NCI-H1092 (cell line): ENCODE measurements at places on chromosomes 2 and 18.

DNA sequence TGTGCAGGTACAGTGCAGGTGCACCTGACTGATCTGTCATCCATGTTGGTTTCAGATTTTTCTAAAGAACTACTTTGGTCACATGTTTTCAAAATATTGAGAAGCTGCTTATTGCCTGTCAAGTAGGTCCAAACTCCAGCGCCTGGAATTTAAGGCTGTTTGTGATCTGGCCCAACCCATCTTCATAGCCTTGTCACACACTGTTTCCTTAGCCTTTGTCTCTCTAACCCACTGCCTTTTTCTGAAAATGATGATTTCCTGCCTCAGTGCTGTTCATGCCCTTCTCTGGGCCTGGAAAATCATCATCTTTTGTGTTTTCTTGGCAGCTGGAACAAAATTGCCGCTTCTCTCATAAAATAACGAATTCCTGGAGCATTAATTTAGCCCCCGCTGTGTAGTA is 7.2 kb downstream of the LIMS1 start:
- DNase-seq: no peak

GRCh38 chr2:116935097-116935814 is 879.2 kb upstream of the DDX18 start:
- no peak for DNase-seq

DNA sequence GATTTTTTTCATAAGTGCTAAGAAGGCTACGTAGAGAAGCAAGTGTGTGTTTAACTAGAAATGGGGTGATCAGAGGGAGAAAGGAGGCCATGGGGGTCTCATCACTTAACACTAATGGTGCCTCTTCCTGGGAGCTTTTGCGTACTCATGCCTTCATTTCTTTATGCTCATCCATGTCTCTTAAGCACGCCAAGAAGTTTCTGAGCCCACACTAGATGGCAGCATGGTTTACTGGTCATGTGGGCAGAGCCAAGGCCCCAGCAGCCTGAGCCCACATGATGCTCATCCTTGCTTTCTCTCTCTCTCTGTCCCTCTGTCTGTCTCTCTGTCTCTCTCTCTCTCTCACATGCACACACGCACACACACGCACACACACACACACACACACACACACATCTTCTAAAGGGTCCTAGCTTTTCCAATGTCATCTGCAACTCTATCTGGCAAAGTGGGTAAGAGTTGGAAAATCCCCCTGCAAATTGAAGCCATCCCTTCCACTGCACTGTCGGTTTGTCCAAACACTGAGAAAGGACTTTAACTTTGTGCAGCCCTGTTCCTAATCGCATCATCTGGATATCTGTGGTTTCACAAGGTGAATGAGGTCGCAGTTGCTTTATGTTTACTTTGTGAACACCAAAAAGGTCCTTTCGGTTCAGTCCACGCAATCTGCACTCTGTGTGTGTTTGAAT is 137.1 kb upstream of the CCDC68 start:
- DNase-seq: no peak

DNA sequence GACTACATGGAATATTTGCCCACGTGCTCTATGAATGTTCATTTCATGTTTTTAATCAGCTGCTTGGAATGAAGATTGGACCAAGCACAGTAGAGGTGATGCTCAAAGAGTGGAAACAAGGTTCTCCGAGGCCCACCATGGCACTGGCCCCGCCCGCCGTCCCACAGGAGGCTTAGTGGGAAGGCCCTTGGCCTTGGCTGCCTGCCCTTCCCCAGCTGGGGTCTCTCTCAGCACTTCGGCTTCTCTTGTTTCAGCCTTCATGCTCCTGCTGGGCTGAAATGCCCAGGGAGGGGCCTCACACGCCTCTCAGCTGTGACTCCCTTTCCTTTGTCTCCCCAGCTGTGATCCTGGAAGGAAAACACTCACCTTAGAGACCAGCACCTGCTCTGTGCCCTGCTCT is 833.2 kb downstream of the GALR1 start:
- DNase-seq: peak; percentile 27

- no peak for DNase-seq
Measured at GRCh38 chr2:200130762-200131166, 175.4 kb downstream of the MAIP1 start.

DNA sequence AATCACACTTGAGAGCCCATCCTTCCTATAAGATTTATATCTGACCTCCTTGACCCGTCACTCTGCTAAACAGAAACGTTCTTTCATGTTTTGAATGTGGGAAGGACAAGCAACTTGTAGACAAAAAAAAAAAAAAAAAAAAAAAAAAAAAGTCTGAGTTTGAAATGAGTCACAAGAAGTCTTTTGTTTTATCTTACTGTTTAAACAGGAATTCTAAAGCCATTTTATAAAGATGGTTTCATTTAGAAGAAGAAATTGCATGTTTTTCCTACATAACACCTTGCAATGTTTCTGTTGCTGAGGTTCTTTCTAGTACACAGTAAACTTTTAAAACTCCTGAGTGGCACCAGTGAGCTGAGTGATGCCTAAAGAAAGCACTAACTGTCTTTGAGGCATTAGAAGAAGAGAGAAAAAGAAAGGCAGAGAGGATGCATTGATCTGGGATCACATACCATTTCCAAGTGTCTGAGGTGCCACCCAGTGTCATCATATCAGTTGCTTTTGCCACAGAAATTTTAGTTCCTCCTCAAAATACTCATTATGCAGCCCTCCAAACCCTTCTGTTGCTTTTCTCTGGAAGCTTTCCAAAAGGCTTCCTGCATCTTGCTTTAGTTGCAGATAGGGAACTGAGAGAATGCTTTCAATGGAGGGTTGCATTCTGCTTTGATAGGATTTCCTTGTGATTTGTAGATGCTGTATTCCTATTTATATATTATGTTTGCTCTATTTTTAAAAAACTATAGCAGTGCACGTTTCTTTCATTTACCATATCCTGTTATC is 69.1 kb downstream of the ACVR2A start:
- DNase-seq: no peak

DNA sequence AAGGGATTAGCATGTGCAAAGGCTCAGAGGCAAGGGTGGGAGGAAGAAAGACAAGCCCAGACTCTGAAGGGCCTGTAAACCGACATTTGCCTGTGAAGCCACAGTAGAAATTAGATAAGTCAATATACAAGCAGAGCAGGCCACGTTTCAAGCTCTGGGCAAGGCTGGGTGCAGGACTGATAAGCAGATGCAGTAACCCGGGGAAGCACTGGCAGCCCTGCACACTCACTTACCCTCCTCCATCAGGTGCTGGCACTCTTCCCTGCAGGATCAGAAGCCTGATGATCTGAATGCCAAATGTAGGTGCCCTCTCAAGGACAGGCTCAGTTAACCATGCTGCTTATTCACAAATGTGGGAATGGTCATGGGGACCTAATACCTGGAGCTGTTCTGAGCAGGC is 46.3 kb upstream of the RAB12 start:
- DNase-seq: no peak

DNA sequence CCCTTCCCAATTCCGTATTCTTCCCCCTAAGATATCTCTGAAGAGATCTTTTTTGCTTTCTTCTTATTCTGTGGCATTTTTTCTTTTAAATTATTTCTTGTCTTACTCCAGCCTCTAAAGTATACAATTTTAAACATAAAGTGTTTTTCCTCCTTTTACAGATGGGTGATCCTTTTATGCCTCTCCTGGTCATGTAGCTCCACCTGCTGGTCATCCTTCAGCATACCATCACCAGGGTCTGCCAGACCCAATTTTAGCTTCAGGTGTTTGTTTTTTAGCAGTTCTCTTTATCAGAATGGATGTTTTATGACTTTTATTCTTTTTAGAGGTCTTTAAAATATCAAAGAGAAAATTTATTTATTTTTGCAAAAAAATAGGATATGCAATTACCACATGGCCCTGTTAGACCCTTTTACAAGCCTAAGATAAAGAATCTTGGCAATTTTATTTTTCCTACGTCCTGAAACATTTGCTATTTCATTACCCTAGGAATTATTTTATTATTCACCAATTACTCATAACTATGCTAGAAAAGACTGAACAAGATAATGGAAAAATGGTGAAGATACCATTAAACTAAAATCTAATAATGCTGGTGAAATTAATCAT is 55.5 kb downstream of the PIGN start:
- peak; percentile 43 for DNase-seq

DNA sequence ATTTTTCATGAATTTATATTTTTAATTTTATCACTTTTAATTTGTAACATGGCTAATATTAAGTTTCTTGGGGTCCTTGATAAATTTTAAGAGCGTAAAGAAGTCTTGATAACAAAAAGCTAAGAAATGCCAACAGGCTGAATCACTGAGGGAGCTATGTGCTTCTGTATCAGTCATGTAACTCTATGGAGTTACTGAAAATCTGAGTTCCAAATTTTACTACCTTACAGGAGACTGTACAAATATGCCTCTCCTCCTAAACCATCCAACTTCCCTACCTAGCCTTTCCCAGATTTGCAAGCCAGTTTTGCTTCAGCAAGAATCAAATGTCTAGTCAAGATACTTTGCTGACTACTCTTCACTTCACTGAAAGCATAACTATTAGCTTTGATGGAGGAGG is 35.7 kb downstream of the FEZ2 start:
- no peak for DNase-seq

DNA sequence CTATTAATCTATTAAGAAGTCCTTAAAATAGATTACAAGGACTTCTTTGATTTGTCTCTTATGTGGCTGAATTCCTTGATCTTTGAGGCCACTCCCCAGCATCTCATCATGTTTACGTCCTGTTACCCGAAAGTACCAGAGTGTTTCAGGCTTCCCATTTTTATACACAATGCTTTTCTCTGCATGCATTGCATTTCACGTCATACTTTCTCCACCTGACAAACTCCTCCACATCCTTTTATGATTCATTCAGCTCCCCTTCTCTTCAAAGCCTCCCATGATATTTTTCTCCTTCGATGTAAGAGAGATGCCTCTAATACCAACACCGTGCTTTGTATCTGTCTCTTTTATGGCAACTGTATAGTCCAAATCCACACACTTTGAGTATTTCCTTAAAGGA is 379.0 kb upstream of the CRIM1 start:
- no peak for DNase-seq

- no peak for DNase-seq
Measured at GRCh38 chr18:12308386-12309100, 502 bp downstream of the TUBB6 start.

- DNase-seq: no peak
Measured at GRCh38 chr2:223854741-223855140, 17.4 kb upstream of the AP1S3 start.

- peak; percentile 66 for DNase-seq
Measured at GRCh38 chr2:216754336-216754735, 59.0 kb upstream of the IGFBP5 start.

DNA sequence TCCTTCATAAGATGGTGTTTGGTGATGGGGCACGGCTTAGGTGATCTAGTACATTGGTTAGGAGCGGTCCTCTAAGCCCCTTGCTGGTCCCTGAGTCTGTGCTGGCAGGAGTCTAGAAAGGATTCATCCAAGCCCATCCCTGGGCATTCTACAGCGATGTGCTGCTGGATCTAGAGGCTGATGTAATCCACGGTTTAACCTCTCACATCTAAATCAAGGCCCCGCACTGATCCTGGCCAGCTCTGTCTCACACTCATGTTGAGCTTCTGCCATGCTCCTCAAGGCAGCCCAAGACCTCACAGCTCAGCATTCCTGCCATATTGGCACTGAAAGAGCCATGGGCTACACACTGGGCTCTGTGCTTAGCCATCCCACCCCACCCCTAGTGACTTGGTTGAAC is 664.8 kb downstream of the STK39 start:
- DNase-seq: no peak

DNA sequence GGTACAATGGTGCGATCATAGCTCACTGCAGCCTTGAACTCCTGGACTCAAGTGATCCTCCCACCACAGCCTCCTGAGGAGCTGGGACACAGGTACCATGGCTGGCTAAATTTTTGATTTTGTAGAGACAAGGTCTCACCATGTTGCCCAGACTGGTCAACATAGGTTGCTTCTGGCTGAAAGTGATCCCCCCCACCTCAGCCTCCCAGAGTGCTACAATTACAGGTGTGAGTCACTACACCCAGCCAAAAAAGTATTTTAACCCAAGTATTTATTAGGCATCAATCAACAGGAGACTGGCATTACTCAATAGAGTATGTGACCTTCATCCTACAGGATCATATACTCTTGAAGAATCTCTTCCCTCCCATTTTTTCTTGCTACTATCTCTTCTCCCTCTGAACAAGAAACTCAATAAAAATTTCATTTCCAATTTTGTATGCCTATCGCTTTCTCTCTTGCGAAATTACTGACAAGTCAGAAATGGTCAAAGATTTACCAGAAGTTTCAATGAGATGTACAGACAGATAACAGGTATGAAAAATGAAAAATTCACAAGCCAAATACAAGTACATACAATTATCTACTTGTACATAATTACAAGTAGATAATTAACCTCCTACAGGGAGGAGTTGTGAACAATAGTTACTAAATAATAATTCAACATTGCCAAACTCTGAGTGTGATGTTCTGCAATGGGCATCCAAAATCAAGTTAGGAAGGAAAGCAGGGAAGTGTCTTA is 34.9 kb upstream of the CCNT2 start:
- DNase-seq: no peak

DNA sequence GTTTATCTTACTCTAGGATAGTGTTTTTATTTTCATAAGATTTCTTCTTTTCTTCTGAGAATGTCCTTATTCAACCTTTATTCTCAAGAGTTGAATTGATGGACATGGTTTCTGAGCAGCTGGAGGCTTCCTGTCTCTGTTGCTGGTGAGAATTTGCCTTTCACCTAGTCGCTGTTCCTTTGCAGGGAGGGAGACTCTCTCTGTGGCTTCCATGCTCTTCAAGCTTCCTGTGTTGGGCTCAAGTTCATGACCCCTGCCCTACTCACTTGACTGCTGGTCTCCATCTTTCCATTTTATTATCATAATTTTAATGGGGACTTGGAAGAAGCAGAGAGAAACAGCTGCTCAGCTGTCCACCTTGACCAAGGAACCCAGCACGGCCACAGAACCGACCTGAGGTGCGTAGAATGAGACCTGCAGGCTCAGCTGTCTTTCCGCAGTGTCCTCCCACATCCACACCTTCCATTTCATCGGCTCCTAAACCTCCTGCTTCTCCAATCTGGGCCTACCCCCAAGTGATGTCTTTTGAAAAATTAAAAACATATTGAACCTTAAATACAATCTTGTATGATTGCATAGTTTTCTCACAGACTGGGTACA is 24.2 kb downstream of the TMEM18 start:
- no peak for DNase-seq

DNA sequence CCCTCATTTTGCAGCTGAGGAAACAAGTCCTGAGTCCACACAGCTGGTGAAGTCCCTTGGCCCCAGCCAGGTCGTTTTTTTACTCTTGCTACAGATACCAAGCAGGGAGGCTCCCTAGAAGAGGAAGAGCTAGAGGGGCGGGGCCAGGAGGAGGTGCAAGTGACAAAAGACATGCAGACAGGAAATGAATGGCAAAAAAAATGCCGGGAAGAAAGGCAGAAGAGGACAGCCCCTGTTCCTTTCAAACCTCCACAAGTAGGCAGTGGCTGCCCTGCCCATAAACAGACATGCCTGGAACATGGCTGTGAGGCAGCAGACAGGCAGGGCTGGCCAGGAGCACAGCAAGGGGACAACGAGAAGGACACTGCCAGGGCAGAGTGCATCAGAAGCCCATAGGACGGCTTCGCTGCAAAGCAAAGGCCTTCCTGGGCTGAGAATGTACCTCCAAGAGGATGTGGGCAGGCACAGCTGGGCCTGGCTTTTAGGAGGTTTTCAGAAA is 108.7 kb downstream of the ZBTB7C start:
- DNase-seq: peak; percentile 48

GRCh38 chr18:22822024-22822423 is 111.1 kb upstream of the RBBP8 start:
- no peak for DNase-seq

- DNase-seq: peak; percentile 3
Measured at GRCh38 chr2:182240862-182241371, 185.9 kb downstream of the PDE1A start.

GRCh38 chr2:127053731-127054603 is 53.0 kb downstream of the BIN1 start:
- no peak for DNase-seq
